Activated CD4-positive, alpha-beta T cell treated with anti-CD3 and anti-CD28 coated beads, Interleukin-2, amount 50 U/mL, for 16 hours (primary cell): ENCODE measurements at places on chromosomes 2 and 18.

- no peak for DNase-seq
Observed at GRCh38 chr2:43634604-43635306, 2.3 kb upstream of the PLEKHH2 start.

GRCh38 chr2:241772063-241772499 is 4.5 kb upstream of the GAL3ST2 start:
- DNase-seq: peak; percentile 53

GRCh38 chr2:207155516-207156444 is 10.0 kb downstream of the KLF7 start:
- DNase-seq: peak; percentile 32

- DNase-seq: no peak
Observed at GRCh38 chr2:218878926-218879761, 1.5 kb upstream of the WNT10A start.

GRCh38 chr2:887639-888038 is 63.0 kb upstream of the SNTG2 start:
- DNase-seq: no peak

- peak; percentile 54 for DNase-seq
Observed at GRCh38 chr18:26133652-26134051, at the start of gene PSMA8. PSMA8 (plus strand) TSS chr18:26133869; CDS start chr18:26133966, 97 bp downstream.

DNA sequence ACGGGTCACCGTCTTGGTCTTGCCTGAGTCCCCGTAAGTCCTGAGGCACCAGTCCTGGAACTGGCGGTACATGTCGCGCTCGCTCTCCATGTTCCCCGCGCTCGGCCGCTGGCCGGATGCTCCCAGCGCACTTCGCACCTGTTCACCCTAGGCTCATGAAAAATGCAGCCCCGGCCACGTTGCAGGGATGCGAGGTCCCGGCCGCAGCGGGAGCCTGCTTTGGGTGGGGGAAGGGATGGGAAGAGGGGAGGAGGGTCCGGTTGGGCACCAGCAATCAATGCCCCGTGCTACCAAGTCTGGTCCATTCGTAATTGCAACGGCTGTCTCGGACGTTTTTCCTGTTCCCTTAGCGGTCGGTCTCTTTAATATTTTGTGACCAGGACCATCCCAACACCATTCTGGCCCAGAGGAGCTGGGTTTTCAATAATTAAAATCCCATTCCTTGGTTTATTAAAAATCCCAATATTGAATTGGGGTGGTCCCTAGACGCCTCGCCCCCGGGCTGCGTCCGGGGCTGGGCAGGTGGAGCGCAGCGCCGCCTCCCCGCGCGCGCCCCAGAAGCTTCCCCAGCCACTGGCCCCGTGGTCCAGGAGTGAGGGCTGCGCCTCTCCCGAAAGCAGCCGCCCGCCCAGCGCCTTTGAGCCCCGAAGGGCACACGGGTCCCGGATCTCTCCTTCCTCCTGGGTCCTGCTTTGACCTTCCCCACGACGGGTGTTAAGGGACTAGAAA is 1.4 kb downstream of the NOL4 start:
- no peak for DNase-seq

- DNase-seq: no peak
Observed at GRCh38 chr2:157893611-157894010, 17.5 kb upstream of the ACVR1 start.

DNA sequence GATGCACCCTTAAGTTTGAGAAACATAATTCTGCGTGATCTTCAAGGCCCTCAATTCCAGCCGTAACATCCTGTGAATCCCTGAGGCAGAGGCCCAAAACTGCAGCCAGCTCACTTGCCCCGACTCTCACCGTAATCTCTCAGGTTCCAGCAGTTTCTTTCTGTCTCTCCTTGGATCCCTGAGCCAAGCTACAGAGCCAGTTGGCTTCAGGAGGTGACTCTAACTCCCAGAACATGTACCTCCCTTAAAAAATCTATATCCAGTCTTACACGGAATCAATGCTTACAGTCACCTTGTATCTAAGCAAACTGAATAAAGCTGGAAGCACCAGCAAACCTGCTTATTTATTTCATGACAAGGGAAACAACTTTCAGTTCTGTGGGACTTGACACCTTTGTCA is 300.4 kb downstream of the SETBP1 start:
- DNase-seq: no peak

DNA sequence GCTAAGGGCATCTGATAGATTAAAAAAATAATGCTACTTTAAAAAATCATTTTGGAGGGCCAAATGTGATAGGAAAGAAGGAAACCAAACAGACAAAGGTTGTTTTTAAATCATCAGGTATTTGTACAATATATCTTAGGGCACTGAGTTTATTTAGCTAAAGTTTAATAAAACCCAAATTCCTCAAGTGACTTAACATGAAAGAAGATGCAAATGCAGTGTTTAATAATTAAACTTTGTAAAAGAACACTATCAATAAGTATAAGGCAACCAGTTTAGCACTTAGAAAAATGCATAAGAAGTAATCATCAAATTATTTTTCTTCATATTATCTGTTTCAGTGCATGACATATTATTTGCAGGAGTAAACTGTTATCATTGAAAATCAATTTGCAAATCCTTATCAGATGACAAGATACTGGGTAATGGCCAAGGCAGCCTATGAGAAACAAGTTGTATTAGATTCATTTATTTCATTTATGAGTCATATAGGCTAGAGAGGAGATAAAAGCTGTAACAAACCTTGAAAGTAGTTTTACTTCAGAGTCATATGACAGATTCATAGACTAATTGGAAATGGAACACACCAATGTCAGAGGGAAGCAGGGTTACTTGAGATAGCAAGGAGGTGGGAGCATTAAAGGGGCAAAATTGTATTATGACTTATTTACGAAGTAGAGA is 165.5 kb downstream of the GCA start:
- no peak for DNase-seq

DNA sequence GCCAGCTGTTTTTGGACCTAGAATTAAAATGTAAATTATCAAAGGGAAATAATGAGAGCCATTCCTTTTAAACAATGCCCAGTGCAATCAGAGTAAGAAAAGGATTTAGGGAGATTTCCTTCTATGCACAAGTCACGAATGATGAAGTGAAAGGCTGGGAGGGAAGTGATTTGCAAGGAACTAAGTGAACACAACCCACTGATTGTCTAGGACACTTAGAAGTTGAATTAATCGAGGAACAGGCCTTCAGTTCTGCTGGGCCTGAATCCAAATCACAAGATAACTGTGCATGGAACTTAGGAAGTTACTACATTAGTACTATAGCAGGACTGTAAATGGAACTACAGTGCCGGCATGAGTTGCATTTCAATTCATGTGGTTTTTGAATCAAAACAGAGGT is 17.7 kb downstream of the MAP2 start:
- no peak for DNase-seq

GRCh38 chr2:73291461-73292315 is 1.7 kb downstream of the EGR4 start:
- DNase-seq: no peak

DNA sequence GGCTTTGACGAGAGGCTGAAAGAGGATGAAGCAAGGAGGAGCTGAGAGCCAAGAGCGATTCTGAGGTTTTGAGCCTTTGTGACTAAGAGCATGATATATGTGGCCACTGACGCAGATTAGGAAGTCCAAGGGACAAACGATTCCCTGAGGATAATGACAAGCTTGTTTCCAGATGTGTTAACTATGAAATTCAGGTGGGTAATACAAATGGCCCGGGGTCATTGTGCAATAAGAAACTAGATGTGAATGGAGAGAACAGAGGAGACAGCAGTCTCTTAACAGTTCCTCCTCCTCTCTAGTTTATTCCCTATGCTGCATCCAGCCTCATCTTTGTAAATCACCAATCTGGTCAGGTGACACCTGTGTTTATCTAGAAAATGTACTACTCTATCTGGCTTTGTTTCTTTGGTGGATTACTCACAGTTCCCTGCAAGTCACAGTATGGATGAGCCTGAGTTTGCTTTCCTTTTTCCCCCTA is 84.2 kb downstream of the SOCS6 start:
- DNase-seq: no peak

GRCh38 chr2:212994976-212995375 is 156.4 kb downstream of the IKZF2 start:
- DNase-seq: no peak

GRCh38 chr2:85717308-85718008 is 23.3 kb downstream of the GNLY start:
- no peak for DNase-seq

- DNase-seq: no peak
Observed at GRCh38 chr2:235500110-235500760, 6.4 kb downstream of the AGAP1 start.

- no peak for DNase-seq
Observed at GRCh38 chr2:151338115-151338514, 19.3 kb upstream of the TNFAIP6 start.

DNA sequence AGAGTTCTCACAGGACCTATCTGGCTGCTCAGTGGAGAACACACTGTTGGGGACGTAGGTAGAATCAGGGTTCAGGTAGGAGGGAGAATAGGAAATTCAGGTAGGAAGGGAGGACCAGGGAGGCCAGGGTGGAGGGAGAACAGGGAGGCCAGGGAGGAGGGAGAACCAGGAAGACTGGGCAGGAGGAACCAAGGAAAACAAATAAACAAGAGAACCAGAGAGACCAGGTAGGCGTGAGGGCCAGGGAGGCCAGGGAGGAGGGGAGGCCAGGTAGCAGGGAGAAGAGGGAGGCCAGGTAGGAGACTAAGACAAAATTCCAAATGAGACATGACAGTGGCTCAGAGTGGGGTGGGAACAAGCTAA is 337.6 kb downstream of the EIPR1 start:
- no peak for DNase-seq

- peak; percentile 41 for DNase-seq
Observed at GRCh38 chr2:81658227-81658626, 1353.7 kb upstream of the LRRTM1 start.

GRCh38 chr2:150491943-150492342 is 4.5 kb upstream of the RND3 start:
- no peak for DNase-seq

DNA sequence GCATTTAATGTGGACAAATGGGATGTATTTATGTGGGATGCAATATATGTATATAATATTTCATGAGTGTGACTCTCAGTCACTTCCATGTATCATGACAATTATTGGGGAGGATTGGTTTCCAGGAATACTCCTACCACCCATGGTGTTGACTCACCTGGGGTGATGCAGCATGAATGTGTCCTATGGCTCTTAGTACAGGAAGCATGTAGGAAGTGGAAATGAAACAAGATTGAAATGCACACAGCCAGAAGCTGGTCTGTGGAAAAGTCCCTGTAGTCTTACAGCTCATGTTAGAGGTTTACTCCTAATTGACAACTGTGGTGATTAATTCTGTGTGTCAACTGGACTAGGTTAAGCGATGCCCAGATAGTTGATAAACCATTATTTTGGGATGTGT is 89.3 kb upstream of the HAAO start:
- no peak for DNase-seq

DNA sequence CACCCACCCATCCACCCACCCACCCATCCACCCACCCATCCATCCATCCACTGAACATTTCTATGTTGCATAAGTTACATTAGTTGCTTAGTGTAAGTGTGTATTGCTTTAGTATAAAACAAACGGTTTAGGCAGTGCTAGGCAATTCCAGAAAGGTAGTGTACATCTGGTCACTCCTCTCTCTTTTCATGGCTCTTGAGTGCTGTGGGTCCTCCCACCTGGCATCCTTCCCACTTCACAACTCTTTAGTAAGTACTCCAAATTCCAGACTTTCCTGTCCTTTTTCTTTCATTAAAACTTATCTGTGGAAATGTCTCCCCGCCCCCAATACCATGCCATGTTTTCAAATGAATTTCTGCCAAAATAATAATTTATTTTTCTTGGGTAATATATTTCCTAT is 122.5 kb downstream of the PLEKHM3 start:
- DNase-seq: no peak

- DNase-seq: no peak
Observed at GRCh38 chr2:122368576-122369243, 613.3 kb downstream of the TSN start.

- DNase-seq: no peak
Observed at GRCh38 chr2:12305931-12306330, 410.8 kb upstream of the TRIB2 start.

DNA sequence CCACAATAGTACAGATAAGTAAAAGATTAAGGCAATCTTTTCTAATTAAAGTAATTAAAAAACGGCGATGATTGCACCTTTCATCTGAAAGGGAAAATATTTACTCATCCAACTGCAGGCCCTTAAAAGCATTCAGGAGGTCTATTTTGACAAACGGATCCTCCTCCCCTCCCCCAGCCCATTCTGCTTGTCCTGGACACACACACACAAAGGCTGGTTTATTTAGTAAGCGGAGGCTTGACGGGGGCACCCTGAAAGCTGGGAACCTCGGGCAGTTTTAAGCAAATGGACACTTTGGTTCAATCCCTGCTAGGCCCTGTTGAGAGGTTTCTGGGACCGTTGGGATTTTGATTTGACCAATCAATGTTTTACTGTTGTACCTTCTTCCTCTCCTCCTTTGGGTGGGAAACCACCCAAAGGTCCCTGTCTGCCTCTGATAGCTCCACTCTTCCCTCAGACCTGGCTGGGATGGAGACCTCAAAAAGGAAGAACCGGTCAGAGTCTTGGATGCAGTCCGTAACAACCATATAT is 135.8 kb upstream of the HAAO start:
- no peak for DNase-seq
